ENCODE measurements at places on chromosomes 5 and 9.

DNA sequence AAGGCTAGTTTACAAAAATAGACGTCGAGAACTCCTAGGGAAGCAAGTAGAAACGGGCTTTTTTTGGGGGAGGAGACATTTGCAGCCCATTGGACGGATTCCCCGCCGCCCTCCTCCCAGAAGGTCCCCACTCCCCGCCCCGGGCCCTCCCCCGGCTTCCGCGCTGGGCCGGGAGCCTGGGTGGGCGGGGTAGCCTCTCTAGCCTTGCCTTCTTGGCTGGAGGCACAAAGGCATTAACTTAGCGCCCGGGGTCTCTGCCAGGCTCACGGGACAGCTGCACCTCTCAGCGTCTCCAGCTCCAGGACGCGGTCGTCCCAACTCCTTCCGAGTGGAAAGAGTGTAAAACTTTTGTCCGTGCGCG is at the start of gene DMRTA1:
TSS of gene DMRTA1 (plus strand) at position 236 of the 361 bp plus-strand sequence. CDS start 242 bp downstream, outside the sequence.
- no peak for DNase-seq

DNA sequence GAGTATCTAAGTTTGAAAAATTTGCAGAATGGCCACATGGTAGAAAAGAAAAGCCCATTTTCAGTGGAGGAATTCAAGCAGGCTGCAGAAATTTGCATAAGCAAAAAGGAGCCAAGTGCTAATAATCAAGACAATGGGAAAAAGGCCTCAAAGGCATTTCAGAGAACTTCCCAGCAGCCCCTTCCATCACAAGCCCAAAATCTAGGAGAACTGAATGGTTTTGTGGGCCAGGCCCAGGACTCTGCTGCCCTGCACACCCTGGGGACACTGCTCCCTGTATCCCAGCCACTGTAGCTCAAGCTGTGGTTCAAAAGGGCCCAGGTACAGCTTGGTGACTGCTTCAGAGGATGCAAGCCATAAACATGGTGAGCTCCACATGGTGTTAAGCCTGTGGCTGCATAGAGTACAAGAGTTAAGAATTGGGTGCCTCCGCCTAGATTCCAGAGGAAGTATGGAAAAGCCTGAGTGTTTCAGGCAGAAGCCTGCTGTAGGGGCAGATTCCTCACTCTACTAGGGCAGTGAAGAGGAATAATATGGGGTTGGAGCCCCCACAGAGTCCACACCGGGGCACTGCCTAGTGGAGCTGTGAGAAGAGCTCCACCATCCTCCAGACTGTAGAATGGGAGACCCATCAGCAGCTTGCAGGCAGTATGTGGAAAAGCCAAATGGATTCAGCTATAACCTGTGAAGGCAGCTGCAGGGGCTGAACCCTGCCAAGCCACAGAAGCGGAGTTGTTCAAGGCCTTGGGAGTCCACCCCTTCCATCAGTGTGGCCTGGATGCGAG is 720.7 kb upstream of the CTNND2 start:
- no peak for DNase-seq

DNA sequence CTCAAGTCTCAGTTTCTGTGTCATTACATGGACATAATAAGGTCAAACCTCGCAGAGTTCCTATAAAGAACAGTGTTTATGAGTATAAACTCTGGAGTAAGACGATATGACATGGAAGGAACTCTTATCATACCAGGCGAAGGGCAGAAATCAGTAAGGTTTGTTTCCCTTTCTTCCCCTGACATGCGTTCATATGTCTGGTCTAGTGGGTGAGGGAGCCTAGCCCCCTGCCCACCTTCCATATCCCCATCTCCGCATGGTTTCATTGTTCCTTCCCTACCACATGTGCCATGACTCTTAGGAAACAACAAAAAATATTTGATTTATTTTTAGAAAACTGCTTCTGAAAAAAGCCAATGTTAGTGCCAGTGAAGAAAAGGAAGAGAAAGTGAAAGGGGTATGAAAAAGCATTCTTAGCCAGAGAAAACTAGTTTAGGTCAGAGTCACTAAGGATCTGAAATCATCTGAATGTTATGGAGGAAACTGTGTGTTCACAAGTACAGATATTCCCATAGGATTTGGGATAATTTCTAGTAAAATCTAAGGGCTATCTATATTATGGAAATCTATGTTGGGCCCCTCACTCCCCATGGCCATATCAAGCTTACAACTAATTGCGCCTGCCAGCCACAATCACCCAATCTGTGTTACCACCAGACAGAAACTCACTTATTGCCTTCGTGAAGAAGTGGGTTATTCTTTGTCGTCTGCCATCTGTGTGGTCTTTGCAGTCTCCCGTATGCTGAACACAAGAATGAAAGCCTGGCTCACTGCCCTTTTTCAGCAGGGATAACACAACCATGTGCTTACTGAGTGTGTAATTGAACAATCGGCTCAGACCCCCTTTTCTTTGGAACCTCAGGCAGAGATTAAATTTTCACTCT is 19.9 kb upstream of the HMHB1 start:
- no peak for DNase-seq

GRCh38 chr5:158502686-158503085 is 597.0 kb downstream of the EBF1 start:
- DNase-seq: no peak

GRCh38 chr5:170338933-170339779 is 41.6 kb upstream of the LCP2 start:
- no peak for DNase-seq

GRCh38 chr5:54959673-54960418 is 25.5 kb downstream of the ESM1 start:
- no peak for DNase-seq

GRCh38 chr9:105656131-105656921 is 5.9 kb upstream of the TAL2 start:
- DNase-seq: peak; percentile 35

DNA sequence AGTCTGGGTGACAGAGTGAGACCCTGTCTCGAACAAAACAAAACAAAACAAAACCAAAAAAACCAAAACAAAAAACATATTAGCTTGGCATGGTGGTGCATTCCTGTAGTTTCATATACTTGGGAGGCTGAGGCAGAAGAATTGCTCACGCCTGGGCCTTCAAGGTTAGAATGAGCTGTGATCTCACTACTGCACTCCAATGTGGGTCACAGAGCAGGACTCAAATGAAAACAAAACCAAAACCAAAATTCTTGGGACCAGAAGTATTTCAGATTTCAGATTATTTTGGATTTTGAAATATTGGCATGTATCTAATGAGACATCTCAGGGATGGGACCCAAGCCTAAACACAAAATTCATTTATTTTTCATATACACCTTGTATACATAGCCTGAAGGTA is 80.2 kb downstream of the TMC1 start:
- no peak for DNase-seq

- peak; percentile 85 for DNase-seq
Measured at GRCh38 chr5:109455598-109456096, 45.9 kb upstream of the PJA2 start.

DNA sequence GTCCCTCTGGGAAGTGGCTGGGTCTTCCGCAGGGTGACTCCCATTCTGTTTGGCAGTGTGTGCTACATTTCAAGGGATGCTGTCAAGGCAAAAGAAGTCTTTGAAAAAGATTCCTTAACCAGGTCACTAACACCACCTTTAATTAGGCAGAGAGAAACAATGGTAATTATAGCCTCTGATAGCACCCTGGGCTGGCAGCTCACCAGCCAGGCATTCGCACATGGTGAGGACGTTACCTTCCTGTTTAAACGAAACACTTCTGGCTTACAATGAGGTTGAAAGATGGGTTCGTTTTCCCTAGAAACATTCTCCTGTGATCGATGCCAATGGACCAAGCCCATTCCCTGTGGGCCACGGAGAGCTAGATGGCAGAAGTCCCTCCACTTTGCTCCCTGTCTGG is 230.1 kb upstream of the PANK3 start:
- DNase-seq: no peak

- DNase-seq: no peak
Measured at GRCh38 chr9:38689678-38690077, 30.3 kb downstream of the FAM240B start.

DNA sequence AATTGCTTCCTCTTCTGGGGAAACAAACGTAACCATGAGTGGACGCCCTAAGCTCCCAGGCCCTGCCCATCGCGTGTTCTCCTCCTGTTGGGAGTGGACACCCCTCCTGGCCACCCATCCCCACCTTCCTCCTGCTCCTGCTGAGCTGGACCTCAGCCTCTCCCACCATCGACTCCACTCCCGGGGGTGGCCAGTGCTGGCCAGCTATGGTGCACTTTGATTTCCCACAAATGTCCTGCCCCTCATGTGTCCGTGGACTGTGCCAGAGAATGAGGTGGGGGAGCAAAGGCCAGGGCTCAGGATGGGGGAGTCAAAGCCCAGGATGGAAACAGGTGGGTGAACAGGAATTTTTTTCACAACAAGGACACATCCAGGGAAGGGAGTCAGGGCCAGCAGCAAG is 62.8 kb downstream of the MED10 start:
- DNase-seq: no peak

- DNase-seq: no peak
Measured at GRCh38 chr5:57736716-57737115, 254.1 kb upstream of the ACTBL2 start.

GRCh38 chr9:37551888-37552287 is 24.3 kb downstream of the FBXO10 start:
- DNase-seq: no peak

DNA sequence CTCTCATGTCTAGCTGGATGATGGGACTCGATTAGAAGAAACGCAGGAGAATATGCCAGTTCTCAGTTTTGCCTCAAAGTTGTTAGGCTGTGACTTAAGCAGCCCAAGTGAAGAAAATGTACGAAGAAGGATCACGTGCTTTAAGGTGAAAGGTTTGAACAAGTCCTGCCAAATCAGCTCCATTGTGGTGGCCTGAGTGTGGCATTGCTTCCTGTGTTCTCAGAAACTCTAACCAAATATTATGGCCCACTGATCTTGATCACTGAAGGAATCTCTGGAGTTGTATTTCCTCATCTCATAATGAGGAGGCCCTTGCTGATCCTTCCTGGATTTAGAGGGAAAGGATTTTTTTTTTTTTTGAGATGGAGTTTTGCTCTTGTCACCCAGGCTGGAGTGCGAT is 44.0 kb downstream of the OTULIN start:
- no peak for DNase-seq

GRCh38 chr9:20186231-20186630 is 397.4 kb upstream of the SLC24A2 start:
- DNase-seq: no peak

DNA sequence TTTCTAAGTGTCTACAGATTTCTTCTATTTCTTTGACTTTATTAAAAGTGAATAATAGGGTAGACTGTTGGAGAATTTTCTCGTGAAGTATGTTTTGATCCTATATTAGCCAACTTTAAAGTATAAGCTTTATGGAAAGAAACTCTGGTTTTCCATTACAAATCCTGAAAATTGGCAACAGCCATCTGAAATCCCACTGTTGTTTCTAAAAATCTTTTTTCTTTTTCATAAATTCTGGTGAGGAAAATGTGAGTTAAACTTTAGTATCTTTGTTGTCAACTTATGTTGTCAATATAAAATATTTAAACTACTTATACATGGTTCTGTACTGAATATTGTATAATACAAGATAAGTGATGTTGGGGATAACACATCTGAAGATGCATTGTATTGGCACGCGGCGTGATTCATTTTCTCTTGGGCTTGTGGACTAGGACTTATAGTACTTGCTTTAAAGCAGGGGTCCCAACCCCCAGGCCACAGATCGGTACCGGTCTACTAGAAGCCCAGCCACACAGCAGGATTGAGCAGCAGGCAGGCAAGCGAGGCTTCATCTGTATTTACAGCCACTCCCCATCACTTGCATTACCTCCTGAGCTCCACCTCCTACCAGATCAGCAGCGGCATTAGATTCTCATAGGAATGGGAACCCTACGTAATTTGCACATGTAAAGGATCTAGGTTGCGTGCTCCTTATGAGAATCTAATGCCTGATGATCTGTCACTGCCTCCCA is 12.7 kb downstream of the MAMDC2 start:
- DNase-seq: no peak

GRCh38 chr9:92850898-92851297 is 26.9 kb downstream of the ZNF484 start:
- no peak for DNase-seq

DNA sequence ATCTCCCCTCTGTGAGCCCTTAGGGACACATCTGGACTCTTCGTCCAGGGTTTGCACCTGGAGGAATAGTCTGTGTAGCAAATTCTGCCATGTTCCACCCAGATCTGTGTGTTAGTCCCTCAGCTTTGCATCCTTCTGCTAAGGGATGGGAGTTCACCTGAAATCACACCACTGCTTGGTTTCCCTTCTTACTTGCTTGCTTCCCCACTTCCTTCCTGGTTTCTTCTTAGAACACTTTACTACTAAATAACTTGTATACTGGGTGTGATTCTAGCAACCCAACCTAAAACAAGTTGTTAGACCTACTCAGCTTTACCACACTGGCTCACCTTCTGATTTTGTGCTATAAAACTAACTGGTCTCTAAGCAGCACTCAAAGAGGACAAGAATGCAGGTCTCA is 202.6 kb upstream of the MAP3K1 start:
- no peak for DNase-seq

GRCh38 chr9:134323741-134324358 is 2.4 kb upstream of the RXRA start:
- peak; percentile 68 for DNase-seq

- DNase-seq: no peak
Measured at GRCh38 chr5:6251565-6252102, 126.7 kb downstream of the MED10 start.

DNA sequence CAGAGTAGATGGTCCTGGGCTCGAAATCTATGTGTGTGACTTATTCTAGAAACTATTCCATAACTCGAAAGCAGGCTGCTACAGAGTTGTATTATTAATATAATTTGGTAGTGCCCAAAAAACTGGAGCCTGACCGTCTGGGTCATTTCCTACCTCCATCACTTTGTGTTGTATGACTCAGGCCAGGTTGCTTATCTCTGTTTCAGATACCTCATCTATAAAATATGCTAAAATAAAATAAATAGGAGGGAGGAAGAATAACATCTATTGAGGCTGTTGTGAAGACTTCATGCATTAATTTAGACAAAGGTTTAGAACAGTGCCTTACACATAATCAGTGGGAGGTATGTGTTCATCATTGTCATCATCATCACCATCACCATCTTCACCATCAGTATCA is 57.7 kb downstream of the PDE4D start:
- no peak for DNase-seq

- peak; percentile 43 for DNase-seq
Measured at GRCh38 chr5:64074533-64074932, 91.1 kb upstream of the RNF180 start.

DNA sequence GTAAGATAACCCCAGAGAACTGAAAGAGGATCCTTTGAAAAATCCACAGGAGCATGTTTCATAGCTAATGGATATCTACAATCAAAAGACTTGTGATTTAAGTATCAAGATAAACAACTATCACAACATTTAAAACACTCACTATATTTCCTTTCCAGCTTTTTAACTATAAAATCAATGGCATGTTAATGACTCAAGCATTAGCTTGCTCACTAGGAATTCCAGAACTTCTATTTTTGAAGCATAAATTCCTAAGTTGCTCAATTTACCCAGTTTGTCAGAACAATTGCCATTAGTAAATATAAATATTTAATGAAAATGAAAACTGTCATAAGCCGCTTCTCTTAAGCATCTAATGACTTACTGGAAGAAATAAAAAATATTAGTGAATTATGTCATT is 355.3 kb downstream of the PRELID2 start:
- DNase-seq: no peak

GRCh38 chr5:157689942-157690689 is 18.8 kb downstream of the C5orf52 start:
- no peak for DNase-seq

GRCh38 chr9:110208031-110208430 is at the start of gene C9orf152:
Gene C9orf152, minus strand, starts transcription at chr9:110208159. Its CDS starts 580 bp downstream, at chr9:110207579.
- DNase-seq: no peak
